ENCODE measurements at places on chromosomes 2 and 18.
A peak's percentile ranks its signal among the peaks of the same experiment; 100 is the strongest.

- no peak for DNase-seq
These were observed 84.1 kb downstream of the XIRP2 start for GRCh38 chr2:166972418-166972817.

GRCh38 chr2:188399159-188399558 lies 107.5 kb downstream of the GULP1 start:
- DNase-seq: no peak

DNA sequence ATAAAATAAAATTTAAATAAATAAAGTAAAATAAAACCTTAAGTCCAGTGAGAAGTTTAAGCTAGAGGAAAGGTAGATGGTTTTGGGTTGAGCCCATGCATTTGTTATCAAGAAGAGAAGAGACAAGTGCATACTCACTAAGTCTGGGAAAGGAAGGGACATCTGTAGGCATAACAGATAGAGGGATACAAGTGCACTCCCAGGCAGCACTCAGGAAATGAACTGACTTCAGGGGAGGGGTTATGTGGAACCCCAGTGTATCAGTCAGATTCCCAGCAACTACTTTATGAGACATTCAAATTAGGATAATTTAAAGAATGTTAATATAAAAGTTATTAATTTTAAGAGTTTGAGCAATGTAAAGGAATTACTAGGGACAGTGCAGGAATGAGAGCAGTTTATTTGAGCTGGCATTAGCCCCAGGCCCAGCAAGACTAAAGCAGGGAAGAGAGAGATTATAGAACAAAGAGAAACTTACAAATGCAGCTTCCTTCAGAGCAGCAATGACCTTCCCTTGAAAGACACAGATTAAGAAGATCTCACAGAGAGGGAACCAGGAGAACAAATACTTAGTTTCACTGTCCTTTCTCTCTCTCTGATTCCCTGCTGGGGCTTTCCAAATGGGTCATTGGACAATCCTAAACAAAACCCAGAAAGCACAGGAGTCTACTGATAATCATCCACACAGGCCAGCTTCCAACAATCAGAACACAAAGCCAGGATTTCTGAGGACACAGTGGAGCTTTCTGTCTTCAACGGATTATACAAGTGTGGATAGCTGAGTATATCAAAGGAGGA lies 109.7 kb downstream of the ERBB4 start:
- no peak for DNase-seq

- DNase-seq: no peak
These were observed 201.1 kb upstream of the COL3A1 start for GRCh38 chr2:188773075-188773474.

DNA sequence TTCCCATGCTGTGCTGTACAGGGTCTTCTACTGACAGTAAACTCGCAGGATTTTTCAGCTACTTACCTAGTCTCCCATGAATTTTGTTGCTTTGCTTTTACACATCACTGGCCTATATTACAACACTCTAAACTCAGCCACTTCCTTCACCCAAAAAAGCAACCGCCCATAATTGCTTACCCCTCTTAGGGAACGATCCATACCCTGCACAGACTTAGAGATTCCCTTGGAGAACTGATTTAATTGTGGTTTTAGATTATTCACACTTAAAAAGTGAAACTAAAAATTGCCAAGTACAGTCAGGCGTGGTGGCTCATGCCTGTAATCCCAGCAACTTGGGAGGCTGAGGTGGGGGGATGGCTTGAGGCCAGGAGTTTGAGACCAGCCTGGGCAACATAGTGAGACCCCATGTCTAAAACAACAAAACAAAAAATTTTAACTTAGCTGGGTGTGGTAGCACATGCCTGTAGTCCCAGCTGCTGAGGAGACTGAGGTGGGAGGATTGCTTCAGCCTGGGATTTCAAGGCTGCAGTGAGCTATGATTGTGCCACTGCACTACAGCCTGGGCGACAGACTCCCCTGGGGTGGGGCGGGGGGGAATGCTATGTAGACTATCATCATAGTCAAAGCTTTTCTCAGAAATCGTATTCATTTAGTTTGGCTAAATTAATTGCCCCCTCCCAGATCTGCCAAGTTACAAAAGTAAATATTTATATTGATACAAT lies 19.3 kb downstream of the MRPL30 start:
- DNase-seq: no peak

- no peak for DNase-seq
These were observed 165.3 kb upstream of the KLHL29 start for GRCh38 chr2:23219666-23220065.

- DNase-seq: no peak
These were observed 81.8 kb downstream of the CERKL start for GRCh38 chr2:181575024-181575649.

DNA sequence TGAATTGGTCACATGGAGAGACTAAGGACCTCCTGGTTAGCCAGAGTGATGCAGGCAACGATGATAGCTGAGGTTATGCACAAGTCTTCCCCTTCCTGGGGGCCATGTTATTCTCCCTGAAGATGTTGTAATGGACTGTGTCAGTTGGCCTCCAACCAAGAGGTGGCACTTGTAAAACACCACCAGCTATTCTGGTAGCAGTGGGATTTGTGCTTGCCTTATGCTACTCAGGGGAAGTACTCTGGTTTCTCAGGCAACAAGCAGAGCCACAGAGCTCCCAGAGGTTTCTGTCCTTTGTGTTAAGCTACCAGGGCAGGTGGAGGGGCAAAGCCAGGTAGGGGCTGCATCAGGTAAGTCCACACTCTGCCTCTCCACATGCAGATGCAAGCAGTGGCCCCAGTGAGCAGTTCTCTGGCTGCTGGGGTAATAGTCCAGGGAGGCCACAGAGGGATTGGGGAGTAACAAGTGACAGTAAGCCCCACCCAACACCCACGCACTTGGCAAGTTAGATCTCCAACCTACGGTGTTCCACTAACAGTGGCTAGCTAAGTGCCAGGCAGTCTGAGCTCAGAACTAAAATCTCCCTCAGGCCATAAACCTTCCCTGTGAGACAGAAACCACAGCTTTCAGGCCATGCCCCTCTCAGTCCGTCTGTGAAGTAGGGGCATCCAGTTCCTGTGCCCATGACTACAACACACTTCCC lies 99.7 kb downstream of the RND3 start:
- no peak for DNase-seq

DNA sequence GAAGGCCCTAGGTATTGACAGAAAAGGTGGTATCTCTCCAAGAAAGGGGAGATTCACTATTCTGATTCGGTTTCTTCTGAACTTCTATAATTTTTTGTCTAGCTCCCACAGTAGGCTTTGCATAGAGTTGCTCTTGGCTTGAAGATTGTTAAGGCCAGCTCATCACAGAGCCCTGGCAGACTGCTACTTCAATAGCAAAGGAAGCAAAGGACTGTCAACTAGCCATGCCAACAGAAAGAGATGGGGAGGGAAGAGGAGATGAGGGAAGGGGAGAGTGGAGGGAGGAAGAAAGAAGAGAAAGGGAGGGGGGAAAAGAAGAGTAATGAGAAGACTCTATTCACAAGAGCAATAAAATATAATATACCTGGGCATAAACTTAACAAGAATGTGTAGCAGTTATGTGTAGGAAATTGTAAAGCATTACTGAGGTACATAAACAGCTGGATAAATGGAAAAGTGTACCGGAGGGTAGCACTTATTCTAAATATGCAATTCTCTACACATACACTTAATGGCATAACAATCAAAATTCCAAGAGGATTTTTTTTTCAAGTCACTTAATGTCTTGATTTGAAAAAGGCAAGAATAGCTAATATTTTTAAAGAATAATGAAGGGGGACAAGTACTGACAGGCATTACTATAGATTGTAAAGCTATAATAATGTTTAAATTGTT lies 102.5 kb downstream of the LOXHD1 start:
- DNase-seq: peak; percentile 14

- no peak for DNase-seq
These were observed 243.7 kb downstream of the TDRD15 start for GRCh38 chr2:21367421-21367820.

DNA sequence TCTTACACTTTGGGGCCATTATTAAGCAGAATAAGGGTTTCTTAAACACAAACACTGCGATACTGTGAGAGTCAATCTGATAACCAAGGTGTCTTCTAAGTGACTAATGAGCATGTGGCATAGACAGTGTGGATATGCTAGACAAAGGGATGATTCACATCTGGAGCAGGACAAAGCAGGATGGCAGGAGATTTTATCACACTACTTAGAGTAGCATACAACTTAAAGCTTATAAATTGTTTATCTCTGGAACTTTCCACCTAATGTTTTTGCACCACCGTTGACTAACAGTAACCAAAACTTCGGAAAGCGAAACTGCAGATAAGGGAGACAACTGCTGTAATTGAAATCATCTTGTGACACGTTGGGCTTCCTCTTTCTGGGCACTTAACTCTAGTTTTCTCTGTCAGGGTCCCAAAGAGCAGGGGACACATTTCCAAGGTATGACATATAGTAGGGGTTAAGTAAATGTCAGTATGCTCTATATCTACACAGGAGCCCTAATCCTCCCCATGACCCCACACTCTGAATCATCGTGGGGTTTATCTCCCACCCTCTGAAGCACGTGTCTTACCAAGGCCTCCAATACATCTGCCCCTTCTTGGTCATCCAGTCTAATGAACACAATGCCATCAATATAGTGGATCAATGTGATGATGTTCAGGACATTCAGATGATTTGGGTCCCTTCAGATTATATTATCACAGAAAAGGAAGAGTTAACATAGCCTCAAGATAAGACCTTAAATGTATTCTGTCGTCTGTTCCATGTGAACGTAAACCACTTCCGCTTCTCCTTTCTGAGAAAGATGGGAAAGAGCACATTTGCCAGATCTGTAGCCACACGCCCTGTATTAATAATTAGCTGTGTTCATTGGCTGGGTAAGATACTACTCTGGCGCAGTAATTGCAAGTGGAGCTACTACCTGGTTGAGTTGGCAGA lies 78.7 kb downstream of the FTCDNL1 start:
- no peak for DNase-seq

DNA sequence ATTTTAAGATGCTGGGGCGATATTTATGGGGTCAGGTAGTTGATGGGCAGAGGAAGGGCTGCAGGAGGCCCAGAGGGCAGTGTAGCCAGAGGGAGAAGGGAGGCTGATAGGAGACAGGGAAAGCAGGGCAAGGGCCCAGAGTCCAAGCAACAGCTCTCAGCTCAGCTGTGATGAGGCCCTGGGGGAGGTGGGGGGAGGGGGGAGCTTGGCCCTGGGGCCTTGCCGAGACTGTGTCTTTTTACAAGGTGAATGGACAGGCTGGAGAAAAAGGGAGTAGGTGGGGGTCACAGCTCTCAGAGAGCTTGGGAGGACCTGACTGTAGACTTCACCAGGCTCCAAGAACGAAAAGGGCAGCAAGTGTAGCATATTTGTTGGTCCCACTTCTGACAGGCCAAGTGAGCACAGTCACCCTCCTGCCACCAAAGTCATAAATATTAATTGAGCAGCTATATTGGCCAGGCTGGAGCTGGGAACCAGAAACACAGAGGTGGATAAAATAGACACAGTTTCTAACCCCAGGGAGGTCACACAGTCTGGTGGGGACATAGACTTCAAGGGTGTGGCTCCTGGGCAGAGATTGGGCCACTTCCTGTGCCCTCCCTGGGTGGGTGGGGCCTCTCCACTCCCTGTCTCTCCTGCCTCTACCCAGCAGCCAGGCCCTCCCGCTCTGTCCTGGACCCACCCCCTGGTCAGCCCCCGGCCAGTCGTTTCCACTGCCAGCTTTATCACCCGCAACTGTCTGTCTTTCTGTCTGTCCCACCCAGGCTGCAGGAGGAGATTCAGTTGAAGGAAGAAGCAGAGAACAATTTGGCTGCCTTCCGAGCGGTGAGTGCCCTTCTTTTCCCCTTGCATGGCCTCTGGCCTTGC lies 1.4 kb downstream of the DES start:
- DNase-seq: no peak

- DNase-seq: no peak
These were observed 368.7 kb upstream of the ID2 start for GRCh38 chr2:8312861-8313830.

DNA sequence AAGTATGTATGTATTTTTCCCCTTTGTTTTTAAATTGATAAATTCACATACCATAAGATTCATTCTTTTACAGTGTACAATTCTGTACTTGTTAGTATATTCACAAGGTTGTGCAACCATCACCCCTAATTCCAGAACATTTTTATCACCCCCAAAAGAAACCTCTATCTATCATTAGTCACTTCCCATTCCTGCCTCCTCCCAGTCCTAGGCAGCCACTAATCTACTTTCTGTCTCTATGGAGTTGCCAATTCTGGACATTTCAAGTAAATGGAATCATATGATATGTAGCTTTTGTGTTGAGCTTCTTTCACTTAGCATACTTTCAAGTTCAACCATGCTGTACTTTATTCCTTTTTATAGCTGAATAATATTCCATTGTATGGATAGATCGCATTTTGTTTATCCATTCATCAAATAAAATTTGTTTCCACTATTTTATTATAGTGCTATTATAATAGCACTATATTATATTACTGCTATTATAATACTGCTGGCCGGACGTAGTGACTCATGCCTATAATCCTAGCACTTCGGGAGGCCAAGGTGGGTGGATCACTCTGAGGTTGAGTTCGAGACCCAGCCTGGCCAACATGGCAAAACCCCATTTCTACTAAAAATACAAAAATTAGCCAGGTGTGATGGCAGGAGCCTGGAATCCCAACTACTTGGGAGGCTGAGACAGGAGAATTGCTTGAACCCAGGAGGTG lies 10.9 kb downstream of the STARD7 start:
- no peak for DNase-seq

- no peak for DNase-seq
These were observed 206.7 kb downstream of the EIPR1 start for GRCh38 chr2:3170792-3171455.

- no peak for DNase-seq
These were observed 86.5 kb upstream of the SLC14A2 start for GRCh38 chr18:45528712-45529336.

GRCh38 chr2:97760480-97761049 lies 47.2 kb downstream of the ZAP70 start:
- DNase-seq: no peak

DNA sequence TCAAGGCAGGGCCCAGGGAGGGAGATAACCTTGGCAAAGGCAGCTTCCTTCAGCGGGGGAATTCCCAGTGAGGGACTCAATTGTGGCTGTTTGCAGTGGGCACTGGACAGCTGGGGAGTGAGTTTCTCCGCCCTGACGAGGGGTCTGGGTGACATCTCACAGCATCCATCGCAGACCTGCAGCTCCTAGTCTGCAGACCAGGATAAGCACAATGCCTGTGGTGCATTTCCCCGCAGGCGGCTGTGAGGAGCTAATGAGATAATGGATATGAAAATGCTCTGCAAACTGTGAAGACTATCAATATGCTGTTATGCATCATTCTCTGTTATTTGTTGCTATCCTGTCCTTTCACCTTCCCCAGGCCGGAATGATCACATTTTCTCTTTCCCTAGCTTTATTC lies 30.0 kb upstream of the CYP1B1 start:
- DNase-seq: no peak

All from C1 segment of cervical spinal cord (tissue), 14 donors.